AML-193 (cell line): ENCODE measurements at places on chromosomes 5 and 9.

DNA sequence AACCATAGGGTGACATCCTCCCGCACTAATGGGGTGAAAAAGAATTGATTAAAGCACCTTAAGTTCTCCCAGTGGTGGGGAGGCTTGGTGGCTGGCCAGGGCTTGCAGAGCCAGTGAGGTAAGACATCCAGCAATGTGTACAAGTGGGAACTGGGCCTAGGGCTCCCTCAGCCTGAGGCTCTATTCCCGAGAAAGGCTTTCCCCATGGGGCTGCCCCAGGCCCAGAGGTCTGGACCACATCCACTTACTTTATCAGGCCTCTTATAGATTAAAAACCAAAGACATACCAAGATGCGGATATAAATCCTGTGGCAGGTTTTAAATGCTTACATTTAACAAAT lies 35.3 kb downstream of the C5orf15 start:
- DNase-seq, result no peak

DNA sequence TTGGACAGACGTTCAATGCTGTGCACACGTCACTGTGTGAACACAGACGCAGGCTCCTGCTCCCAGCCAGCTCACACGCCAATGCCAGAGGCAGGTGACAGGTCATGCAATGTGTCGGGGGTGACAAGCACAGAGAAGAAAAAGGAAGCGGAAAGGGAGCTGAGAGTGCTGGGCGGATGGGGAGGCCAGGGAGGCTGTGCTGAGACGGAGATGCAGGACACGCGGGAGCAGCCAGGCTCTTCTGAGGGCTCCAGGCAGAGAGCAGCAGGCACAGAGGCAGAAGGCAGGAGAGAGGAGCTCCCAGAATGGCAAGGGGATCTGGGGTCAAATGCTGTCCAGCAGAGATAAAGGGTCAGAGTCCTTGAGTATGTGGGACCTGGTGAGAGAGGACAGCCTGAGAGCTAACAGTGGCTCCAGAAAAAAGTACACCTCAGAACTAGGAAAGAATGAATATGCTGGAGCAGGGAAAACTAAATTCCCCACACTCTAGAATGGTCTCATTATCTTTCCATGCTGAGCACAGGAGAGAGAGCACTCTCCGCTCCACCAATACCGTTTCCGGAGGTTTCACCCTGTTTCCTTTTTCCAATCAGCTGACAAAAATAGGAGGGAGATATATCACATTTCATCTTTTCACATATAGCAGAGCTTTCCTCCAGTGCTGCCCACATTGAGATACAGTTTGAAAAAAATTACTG lies 32.8 kb upstream of the NSMF start:
- no peak for DNase-seq

DNA sequence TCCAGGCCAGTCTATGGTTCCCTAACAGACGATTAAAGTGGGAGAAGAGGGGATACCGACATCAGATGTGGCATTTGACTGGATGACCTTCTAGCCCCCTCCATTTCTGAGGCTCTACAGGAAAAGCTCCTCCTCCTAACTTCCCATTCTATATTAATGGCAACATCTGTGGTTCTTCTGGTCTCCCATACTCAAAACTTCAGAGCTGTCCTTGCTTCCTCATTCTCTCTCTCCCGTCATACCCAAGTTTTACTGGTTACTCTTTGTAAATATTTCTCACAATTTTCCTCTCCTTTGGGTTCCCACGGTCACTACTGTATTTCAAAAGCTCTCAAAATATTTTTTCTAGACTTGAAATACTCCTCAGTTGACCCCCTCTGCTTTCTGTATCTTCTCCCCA lies 36.0 kb upstream of the IL7R start:
- peak; percentile 38 for DNase-seq

DNA sequence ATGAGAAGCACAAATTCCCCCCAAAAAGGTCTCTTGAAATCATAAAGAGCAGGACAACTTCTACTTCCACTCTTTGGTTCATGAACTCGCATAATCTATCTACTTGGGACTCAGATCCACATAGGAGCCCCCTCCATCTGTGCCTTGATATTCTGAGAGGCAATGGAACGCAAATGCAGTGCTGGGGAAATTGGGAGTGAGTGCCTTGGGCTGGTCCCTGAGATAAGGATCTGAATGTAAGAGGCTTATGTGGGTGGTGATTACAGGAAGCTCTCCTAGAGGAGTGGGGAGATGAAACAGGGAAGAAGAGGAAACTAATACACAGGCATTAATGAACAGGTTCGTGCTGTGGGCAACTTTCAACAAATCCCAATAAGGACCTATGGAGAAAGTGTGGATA lies 285.6 kb downstream of the RASEF start:
- DNase-seq, result no peak

GRCh38 chr5:97106216-97106581 lies 36.2 kb downstream of the LIX1 start:
- no peak for DNase-seq
